NCI-H2029 (cell line): ENCODE measurements at places on chromosomes 2 and 18.

- no peak for DNase-seq
These were observed 77.7 kb downstream of the SH3RF3 start for GRCh38 chr2:109206569-109207146.

DNA sequence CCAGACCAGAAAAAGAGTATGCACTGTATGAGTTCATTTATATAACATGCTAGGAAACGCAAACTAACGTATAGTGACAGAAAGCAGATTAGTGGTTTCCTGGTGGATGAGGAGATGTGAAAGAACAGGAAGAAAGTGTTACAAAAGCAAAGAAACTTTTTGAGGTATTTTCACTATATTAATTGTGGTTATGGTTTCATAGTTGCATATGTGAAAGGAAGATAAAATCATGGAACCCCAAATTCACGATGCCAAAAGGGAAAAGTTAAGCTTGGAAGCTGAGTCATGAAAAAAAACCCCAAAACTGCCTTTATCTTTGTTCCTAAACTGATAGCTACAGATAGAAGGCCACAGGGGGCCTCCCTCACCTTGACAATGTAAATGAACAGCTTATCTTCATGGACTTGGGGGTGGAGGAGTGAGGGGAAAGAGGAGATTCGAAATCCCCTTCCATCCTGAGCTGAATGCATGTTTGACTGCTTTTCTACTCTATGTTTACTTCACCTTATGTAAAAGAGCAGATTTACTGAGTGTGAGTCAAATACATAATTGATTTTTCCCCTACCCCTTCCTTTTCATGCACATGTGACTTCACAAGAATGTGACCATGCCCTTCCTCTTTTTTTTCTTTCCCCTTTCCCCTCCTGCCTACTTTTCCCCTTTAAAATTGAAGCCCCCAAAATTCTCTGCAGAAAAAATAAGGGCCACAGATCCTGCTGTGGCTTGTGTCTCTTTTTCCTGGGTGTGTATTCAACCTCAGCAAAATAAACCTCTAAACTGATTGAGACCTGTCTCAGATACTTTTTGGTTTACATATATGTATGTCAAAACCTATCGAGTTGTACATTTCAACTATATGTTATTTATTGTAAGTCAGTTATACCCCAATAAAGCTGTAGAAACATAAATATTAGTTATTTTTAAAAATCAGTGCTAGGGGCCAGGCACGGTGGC, 100.1 kb upstream of the TLK1 start:
- DNase-seq = no peak

GRCh38 chr2:199471443-199472057, 13.8 kb upstream of the SATB2 start:
- peak; percentile 18 for DNase-seq

GRCh38 chr2:208280234-208280633, 14.2 kb downstream of the PIKFYVE start:
- no peak for DNase-seq

DNA sequence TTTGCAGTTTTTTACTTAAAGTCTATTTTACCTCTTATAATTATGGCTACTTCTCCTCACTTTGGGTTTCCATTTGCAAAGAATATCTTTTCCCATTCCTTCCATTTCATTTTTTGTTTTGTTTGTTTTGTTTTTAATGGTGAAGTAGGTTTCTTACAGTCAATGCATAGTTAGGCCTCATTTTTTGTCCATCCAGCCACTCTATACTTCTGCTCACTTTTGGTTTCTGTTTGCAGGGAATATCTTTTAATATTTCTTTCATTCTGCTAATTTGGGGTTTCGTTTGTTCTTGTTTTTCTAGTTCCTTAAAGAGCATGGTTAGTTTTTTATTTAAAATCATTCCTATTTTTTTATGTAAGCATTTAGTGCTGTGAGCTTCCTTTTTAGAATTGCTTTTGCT, 339.4 kb downstream of the GRB14 start:
- DNase-seq = no peak

DNA sequence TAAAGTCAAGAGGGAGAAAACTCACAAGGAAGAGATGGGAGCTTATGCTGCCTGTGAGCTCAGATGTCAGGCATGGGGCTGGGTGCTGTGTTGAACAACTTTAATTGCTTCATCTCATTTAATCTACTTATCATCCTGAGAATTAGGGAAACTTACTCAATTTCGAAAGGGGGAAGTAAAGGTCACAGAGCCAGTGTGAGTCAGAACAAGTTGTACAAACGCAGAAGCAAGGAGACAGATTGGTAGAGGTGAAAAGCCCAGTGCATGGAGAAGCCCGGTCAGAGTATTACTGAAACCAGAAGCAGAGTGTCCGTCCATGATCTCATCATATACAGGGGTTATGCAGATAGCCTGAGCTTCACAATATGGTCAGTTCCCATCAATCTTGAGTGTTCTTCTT, 281.1 kb upstream of the POU3F3 start:
- no peak for DNase-seq

- DNase-seq = peak; percentile 43
These were observed 200.8 kb upstream of the SIX3 start for GRCh38 chr2:44740678-44741077.

DNA sequence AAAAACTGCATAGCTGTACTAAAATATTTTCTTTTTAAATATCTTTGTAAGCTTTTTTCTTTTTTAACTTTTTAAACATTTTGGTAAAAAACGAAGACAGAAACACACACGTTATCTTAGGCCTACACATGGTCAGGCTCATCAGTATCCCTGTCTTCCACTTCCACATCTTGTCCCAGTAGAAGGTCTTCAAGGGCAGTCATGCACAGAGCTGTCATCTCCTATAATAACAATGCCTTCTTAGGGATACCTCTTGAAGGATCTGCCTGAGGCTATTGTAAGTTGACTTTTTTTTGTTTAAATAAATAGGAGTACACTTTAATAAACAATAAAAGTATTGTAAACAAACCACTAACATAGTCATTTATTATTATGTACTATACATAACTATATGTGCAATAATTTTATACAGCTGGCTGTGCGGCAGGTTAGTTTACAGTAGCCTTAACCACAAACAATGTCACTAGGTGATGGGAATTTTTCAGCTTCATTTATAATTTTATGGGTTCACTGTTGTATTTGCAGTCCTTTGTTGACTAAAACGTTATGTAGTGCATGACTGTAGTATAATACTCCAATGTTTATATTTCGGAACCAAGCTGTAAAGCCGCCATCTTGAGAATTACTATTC, 124.4 kb downstream of the MAP4K4 start:
- no peak for DNase-seq

DNA sequence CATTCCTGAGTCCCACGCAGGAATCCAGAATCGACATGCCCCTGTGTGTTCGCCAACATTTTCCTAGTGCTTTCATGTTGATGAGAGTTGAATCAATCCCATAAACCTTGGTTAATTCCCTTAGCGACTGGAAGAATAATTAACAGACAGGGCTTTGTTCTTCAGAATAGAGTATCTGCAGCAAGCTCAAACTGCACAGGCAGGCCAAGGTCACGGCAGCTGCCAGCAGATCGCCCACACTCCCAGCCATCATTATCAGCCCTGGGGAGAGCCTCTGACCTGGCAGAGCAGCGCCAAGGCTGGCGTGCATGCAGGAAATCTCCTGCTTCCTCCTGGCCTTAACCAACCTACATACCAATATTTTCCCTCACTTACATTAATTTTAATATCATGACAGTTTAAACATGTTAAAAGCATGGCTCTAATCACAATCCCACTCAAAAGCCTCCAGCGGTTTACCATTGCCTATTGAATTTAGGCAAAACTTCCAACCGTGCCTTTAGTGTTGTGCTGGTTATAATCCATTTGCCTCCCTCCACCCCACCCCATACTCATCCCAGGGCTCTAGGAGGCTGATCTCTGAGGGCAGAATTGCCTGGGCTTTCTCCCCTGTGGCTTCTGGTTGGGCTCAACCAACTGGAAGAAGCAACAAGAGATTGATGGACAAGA, 46.8 kb upstream of the NCK2 start:
- DNase-seq = no peak

DNA sequence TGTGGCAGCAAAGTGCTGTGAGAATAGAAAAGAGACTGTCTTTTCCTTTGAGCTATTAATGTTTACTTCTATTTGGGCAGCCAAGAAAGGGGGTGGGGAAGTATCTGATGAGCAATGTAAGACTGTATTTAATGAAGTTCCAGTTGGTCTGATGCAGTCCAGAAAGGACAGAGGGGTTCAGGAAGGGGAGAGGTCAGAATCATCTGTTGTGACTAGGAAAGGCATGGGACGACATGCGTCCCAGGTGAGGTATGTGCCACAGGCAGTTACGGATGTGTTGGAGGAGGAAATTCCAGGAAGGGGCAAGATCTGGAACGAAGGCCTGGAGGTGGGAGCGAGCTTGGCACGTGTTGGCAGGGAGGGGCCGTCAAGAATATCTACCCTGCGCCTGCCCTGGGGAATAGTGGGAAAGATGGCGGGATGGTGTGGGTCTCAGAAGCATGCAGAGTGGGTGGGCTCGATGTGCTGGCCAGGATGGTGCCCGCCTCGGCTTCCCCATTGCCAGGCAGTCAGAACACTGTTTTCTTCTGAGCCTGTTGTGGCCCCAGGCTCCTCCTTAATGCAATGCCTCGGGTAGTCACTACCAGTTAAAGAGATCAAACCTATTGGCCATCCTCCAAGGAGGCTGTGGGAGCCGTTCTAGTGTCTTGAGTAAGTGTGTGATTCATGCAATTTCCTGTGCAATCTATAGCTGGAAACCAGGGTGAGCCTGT, 57.8 kb upstream of the TXNDC2 start:
- no peak for DNase-seq

DNA sequence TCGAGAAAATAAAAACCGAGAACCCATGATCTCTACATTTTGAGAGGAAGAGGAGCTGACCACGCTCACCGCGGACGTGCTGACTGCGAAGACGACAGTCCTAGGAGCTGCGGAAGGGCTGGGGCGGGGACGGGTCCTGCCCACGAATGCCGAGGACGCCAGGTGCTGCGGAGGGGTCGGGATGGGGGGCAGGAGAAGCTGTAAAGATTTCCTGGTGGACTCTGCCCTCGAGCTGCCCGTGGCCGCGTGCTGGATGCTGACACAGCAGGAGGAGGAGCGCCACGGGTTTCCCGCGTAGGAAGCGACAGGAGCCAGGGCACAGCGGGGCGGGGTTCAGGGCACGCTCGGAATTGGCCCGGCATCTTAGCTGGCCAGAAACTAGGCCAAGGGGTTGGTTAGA, 22.2 kb downstream of the ZSCAN30 start:
- DNase-seq = no peak

DNA sequence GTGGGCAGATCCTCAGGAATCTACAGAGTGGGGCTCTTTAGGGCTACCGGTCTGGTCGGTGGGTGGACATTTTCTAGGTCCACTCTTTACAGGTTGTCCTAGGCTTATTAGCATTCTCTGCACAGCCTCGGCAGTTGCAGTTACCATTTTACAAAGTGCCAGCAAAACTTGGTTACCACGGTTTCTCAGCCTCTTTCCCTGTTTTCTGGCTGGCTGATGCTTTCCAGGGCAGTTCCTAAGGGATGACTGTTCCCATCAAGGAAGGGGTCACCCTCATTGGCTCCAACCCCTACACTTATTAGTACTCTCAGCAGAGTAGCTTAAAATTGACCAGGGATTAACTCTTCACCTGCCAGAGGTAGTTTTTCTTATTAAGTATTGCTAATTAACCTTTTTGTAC, 2.0 kb upstream of the AQP4 start:
- DNase-seq = no peak

DNA sequence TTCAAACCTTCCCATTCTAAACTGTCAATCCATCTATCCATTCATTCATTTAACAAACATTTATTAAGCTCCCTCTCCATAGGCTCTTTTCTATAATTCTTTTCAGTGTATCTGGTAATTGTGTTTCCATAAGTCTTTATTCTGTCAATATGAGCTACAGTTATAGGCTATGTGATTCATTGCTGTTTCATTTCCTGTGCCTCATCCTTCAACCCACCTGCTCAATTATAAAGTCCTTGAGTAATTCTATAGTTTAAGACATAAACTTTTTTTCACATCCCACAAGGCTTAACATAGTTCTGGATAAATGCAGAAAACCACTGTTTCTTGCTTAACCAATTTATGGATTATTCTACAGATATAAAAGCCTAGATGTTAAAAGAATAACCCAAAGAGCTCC, 84.2 kb upstream of the PIK3C3 start:
- no peak for DNase-seq

GRCh38 chr18:52395146-52395852, 55.3 kb downstream of the DCC start:
- DNase-seq = no peak

DNA sequence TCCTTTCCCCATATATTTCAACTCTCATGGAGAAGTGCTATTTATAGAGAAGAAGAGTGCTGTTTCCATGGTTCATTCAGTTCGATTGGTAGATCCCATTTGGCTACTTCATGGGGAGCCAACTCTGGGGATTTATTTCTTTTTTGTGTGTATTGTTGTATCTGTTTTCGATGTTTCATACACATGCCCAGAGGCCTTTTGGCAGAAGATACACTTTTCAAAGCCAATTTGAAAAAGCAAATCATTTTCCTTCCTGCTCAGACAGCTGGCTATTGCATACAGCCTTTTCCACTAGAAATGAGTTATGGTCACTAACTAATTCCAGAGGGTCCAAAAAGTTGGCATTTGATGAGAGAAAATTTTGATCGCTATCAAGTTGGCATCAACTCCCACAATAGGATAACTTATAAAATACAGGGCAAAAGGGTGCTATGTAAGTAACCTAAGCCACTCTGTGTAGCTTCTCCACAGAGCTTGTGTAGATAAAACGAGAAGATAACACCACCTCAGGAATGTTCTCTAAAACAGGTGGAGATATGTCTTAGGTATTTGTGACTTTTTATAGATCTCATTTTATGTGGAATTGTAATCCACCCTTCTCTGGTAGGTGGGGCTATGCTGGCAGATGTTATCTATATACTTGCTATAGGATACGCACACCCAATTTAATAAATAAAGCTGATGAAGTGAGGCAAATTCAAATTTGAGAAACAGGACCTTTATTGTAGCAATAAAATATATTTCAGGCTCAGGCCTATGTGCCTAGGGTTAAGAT, 798.5 kb downstream of the SATB2 start:
- no peak for DNase-seq

GRCh38 chr2:232132181-232132580, 170.7 kb downstream of the DIS3L2 start:
- no peak for DNase-seq

- no peak for DNase-seq
These were observed 118.8 kb downstream of the ZBTB7C start for GRCh38 chr18:48290162-48290926.

- no peak for DNase-seq
These were observed 40.1 kb upstream of the NPAS2 start for GRCh38 chr2:100779908-100780202.

GRCh38 chr2:88698027-88698413, 6.5 kb downstream of the RPIA start:
- DNase-seq = no peak

DNA sequence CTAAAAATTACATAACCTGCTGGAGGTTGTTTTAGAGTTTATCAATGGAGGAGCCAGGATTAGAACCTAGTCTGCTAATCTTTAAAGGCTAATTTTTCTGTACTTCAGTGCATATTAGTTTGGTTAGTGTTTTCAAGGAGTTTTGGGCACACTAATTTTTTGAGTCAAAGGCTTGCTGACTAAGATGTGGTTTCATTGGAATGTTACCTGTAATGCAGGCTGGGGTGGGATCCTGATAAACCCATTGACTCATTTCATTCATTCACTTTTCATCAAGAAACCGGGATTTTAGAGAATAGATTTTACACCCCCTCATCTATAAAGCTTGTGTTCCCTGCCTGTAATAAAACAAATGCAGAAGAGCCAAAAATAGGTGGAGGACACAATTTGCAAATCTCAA, 91.9 kb upstream of the IL1R2 start:
- no peak for DNase-seq

- no peak for DNase-seq
These were observed 6.1 kb downstream of the NCKAP1 start for GRCh38 chr2:183031911-183032794.

GRCh38 chr18:65017372-65017760, 733.4 kb upstream of the CDH7 start:
- DNase-seq = no peak
